ENCODE measurements at places on chromosomes 7 and 10.

DNA sequence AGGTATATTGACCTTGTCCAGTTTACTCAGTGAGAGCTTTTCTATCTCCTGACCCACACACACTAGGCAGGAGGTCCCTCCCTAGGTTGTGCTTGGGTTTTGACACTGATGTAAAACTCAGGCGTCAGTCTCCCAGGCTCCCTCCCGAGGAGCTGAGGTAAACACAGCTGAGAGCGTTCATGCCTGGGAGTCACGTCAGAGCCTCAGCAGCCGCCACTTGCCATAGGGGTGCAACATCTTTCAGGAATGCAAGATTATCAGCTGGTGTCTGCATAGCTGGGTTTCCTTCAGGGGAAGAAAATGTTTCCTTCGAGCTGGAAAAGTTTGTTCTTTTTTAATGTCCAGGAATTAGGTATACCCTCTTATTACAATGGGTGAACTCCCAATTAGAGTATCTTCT is 70.6 kb downstream of the FGFR2 start:
- DNase-seq = peak; percentile 48

DNA sequence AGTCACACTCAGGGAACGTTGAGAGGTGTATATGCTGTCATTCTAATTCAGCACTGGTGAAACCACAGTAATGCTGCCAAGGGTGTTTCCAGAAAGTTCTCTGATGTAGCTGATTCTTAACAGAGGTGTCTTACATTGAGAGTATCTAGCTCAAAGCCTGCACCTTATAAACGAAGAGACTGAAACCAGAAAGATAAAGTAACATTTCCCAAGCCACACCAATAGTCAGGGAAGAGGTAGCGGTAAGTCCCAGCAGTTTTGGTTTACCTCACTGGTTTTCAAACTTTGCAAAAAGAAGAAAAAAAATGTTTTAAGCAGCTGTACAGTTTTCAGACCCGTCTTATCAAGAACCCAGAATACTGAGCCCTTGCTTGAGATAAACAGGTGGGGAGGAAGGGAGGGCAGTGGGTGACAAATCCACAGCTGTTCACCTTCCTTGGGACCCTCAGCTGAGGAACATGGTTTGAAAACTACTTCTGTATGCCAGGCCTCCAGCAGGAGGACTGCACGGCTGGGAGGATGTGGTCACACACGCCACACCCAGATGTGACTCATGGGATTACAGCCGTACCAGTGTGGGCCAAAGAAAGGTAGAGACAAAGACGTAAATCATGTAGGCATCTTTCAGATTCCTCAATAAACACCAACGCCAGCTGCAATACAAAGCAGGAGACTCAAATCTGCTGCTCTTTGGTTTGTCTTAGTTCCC is 63.9 kb upstream of the GSDME start:
- peak; percentile 98 for DNase-seq

DNA sequence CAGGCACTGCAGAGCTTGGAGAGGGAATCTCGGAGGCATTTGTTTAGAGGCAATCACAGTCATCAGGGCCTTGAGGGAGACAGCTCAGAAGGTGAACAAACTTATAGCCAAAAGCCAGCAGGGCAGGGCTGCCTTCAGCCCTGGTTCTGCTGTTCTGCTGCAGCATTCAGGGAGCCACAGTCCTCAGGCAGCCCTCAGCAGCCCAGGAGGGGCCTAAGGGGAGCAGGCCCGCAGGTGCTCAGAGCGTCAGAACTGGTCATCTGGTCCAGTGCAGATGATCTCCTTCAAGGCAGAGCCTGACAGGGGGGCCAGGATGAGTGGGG is 84.7 kb downstream of the ARHGAP22 start:
- no peak for DNase-seq

GRCh38 chr10:89100680-89101079 is 106.4 kb downstream of the CH25H start:
- no peak for DNase-seq

GRCh38 chr10:110643035-110643652 is 992 bp upstream of the RBM20 start:
- DNase-seq = no peak

DNA sequence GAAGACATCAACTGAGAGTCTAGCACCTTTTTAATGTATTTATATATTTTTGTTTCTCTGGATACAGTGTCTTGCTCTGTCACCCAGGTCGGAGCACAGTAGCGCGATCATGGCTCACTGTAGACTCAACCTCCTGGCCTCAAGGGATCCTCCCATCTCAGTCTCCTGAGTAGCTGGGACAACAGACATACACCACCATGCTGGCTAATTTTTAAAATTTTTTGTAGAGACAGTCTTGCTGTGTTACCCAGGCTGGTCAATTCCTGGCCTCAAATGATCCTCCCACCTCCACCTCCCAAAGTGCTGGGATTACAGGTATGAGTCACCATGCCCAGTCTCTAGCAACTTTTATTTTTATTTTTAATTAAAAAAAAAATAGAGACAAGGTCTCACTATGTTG is 51.4 kb upstream of the ANLN start:
- DNase-seq = no peak

DNA sequence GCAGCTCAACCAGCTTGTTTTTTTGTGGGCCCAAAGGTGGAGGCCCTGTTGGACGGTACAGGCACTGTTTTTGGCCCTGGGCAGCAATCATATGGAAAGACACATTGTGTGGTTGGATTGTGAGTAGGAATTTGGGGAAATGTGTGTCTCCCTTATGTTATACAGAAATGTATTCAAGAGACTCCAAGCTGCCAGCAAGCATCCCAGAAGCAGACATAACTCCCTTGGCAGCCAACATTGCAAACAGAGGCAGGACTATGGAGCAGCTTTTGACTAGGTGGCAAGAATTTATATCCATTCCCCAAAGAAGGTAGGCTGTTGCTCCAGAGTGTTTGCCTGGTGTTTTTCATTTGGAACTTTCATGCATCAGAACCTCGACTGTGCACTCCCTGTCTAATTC is 104.9 kb downstream of the BUB3 start:
- DNase-seq = no peak

DNA sequence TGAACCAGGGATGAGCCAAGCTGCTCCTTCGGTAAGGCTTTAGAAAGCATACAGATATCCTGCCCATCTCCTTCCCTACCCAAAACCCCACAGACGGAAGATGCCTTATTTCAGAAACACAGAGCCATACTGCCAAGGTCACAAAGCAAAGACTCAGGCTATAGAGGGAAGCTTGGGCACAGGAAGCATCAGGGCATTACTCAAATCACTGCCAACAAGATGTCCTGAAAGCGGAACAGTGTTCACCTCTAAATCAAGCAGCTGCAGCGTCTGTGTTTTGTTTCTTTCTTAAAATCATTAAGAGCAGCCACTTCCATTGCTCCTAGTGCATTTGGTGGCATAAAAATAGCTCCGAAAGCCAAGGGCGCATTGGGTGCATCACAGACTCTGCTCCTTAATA is 307.3 kb downstream of the SORCS1 start:
- DNase-seq = no peak

DNA sequence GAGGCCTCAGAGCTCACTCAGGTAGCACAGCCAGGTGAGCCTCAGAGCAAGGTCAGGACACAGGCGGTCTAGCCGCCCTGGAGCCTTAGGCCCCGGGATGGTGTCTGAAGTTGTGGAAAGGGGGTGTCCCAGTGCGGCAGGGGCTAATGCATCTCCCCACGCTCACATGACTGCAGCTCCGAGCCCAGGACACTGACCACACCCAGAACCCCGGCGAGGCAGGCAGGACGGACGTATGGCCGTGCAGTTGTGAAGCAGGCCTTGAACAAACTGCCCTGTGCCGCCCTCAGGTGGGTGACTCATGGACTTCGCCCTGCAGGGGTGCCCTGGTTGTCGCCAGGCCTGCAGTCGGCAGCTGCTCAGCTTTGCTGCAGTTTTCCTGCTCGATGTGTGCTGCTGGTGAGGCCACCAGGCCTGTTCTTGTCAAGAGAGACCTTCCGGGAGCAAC is 5.0 kb upstream of the PRKAR1B start:
- no peak for DNase-seq

GRCh38 chr10:62386356-62387320 is 12.5 kb downstream of the ZNF365 start:
- DNase-seq = peak; percentile 85

- peak; percentile 76 for DNase-seq
Measured at GRCh38 chr7:24965831-24966708, 13.9 kb downstream of the OSBPL3 start.

- no peak for DNase-seq
Measured at GRCh38 chr10:31770307-31770902, 158.2 kb downstream of the ARHGAP12 start.

- no peak for DNase-seq
Measured at GRCh38 chr10:61554925-61555324, 101.7 kb upstream of the TMEM26 start.

DNA sequence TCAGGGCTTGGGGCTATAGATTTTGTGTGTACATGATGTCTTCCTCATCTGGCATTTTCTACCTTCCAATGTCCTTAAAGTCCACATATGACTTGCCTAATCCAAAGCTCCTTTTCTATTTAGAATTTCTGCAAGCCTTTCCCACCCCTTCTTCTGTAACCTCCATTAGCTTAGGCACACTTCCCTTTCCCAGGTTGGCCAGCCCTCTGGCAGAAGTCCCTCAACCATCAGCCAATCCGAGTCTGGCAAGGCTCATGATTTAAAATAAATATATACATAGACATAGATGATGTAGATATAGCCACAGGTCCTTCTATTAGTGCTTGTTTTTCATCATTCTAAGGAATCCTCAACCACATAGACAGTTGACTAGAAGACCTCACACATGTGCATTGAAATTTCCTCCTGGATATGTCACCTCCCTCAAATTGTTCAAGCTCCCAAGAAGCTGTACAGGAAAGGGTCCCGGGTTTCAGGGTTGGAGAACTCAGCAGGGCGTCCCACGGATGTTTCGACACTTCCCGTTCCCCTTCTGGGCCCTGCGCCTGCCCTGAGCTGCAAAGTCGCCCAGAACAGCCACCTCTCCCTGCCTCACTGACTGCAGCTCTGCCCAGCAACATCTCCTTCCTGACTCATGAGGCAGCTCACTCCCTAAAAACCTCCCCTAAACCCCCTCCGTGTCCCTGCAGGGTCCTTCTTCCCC is 20.4 kb upstream of the PIK3AP1 start:
- no peak for DNase-seq

DNA sequence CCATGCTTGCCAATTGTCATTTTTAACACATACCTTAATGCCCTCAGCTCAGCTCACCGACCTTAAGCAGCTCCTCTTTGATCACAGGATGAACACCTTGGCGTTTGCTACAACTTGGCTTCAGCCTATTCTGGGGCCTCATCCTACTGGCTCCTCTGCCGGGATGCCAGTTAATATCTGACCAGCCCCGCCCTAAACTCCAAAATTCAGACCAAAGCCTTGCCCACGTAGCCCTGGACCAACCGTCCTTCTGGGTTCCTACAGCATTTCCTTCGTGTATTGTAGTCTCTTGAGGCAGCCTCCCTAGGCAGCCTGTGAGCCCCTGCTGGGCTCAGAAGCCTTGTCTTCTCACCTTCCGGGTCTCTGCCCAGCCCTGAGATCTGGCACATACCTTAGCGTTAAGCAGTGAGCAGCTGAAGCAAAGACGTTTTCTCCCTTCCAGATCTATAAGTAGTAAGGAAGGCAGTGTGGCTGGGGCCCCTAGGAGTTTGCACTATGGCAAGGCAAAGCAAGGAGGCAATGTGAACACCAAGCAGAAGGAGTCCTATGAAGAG is 836 bp downstream of the ENO4 start:
- DNase-seq = no peak

DNA sequence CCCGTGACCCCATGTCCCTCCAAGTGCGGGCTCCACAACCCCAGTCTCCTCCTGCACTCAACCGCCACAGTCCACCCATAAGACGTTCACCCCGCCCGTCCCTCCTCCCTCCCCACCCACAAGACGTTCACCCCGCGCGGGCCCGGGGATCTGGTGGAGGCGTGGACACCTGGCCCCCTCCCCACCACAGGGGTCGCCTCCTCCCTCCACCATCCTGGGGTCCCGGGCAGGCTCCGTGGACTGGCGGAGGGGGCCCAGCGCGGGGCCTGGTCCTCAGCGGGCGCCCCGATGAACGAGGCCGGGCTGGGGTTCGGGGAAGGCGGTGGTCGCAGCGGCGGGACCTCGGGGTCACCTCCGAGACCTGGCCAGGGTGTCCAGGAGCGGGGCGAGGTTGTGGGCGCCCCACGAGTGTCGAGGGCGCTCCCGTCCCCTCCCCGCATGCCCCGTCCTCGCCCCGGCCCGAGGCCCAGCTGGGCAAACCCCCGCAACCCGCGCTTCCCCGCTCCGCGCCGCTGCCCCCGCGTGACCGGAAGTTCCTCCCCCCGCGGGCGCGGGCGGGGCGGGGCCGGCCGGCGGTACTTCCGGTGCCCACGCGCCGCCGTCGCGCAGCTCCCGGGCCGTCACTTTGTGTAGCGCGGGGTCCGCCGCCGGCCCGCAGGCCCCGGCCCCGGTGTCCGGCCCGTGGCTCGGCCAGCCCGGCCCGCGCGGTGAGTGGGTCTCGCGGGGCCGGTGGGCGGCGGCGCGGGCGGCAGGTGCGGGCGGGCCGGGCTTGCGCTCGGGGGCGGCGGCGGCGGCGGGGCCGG is at the start of gene ZNF316:
Gene ZNF316 (plus strand): TSS at position 578 of the 803 bp plus-strand sequence. CDS start 5,092 bp downstream, outside the sequence.
- DNase-seq = peak; percentile 24

DNA sequence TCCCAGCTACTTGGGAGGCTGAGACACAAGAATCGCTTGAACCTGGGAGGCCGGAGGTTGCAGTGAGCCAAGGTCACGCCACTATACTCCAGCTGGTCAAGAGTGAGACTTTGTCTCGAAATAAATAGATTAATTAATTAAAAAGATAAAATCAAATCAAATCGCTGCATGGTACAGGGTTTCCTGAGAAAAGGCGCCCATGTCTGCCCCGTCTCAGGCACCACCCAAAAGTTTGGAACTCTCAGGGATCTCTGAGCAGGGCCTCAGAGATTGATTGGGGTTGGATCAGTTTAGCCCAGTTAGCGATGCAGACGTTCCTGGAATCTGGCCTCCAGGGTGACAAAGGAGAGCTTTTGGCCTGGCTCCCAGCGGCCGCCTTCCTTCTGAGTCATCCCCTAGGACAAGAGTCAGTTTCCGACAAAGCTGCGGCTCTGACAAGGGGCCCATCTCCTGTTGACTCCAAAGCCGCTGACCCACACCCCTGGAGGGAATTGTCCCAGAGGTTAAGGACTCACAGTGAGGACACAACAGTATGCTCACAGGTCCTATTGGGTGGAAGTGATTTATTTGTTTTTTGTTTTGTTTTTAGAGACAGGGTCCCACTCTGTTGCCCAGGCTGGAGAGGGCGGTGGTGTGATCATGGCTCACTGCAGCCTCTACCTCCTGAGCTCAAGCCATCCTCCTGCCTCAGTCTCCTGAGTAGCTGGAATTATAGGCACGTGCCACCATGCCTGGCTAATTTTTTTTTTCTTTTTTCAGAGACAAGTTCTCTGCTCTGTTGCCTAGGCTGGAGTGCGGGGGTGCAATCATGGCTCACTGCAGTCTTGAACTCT is 6.8 kb downstream of the ORAI2 start:
- DNase-seq = peak; percentile 56

Measured in mammary epithelial cell (primary cell).